NCI-H1105 (cell line): ENCODE measurements at places on chromosomes 5 and 9.

- no peak for DNase-seq
These were observed 160.1 kb upstream of the DAB2 start for GRCh38 chr5:39584927-39585326.

DNA sequence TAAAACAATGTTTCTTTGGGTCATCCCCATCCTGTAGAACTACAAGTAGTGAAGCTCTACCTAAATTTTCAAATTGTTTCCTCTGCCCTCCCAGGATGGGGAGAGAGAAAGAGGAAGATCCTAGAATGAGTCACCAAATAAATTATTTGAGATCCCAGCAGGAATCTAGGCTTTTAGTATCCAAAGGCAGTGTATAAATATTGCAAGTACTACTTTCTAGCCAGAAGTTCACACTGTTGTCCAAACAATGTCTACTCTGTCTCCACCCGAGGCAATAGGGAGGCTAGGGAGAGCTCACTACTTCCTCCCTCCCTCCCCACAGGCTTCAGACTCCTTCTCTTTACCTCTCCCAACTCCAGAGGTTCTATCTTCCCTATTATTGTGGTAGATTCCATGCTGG lies 362.8 kb downstream of the MRPS30 start:
- DNase-seq, result no peak

- DNase-seq, result no peak
These were observed 68.4 kb downstream of the COL27A1 start for GRCh38 chr9:114223564-114224246.

- no peak for DNase-seq
These were observed 60.1 kb downstream of the GALNT12 start for GRCh38 chr9:98867429-98868168.

GRCh38 chr5:139758510-139759075 lies 37.0 kb upstream of the PSD2 start:
- DNase-seq, result no peak

DNA sequence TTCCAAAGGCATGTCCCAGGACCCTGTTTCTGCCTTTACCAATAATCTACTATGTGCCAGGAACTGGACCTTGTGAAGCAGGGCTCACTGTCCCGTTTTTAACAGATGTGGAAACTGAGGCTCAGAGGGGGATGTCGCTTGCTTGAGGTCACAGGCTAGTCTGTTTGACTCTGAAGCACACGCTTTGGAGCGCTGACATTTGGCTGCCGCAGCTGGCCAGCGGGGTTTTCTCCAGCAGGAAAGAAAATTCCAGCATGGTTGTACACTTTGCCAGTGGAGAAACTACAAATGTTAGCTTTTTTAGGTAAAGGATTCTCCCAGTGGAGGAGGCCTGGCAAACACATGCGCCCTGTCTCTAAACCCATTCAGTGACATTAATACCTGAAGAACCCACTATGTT lies 50.5 kb downstream of the SH3PXD2B start:
- DNase-seq, result no peak
